ENCODE measurements at places on chromosomes 1 and 21.

DNA sequence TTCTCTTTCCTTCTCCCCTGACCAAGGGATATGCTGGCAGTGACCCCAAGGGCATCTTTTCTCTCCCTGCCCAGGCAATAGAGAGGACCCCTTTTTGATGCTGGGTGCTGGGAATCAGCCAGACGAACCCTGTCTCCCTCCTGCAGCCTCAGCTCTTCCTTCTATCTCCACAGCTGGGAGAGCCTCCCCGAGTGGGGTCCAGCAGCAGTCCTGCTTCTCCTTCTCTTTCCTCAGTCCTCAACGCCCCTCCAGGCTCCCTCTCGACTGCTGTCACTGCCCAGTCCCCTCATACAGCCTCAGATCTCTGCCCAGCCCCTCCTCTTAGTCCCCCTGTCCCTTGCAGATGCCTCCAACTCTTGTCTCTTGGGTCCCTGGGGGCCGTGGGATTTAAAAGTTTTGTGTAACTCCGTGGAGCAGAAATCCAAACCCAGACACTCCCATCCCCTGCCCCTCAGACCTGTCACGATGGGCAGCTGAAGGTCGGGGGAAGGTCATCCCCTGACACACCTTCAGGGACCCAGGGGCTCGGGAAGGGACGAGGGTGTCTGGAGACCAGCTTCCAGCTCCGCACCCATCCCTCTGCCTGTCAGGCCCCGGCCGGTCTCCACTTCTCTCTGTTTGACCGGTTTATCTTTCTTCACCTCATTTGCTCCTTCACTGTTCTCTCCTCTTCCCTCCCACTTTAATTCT is 5.8 kb upstream of the ETV3L start:
- DNase-seq, result no peak

DNA sequence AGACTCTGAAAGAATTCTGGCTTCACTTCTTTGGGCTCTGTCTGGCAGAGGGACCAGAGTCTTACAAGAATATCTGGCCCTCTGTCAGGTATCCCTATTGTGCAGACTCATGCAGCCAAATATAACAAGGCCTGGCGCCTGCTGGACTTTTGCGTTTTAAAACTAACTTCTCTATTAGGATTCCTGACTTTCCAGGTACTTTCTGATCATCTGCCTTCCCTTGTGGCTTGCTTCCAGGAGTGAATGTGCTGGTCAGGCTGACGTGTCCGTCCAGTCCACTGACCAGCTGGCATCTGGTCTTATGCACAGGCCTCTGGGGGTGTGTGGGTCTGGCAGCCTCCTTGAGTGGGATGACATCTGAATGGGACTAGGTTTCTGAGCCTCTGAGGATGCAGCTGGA is 8.6 kb upstream of the RAB29 start:
- no peak for DNase-seq

DNA sequence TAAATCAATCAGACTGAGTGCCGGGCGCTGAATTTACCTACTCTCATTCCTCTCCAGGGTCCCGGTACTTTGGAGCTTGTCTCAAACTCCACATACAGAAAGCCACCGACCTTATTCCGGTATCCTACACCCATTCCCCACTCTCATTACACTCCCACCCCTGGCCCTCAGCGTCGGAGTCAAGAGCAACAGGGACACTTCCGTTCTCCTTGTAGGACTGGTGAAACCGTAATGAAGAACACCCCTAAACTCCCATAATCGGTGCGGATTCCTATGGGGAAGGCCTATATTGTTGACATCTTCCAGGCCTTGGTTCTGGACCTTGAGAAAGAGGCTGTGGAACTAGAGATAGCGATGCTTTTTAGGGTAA is 798 bp downstream of the ZBED6 start:
- no peak for DNase-seq

DNA sequence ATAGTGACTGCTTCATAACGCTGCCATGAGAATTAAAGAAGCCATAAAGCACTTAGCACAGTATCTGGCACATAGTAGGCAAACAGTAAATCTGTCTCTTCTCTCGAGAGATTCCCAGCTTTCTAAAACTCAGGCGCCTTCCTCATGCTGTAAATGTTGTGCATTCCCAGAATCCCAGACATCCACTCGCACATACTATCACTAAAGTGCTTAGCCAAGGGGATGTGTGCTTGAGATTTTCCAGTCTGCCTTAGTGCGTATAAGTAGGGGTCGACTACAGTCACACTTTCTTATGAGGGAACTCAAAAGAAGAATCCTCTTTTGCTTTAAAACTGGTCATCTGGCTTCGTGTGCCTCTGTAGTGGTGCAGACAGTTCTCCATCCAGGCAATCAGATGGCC is 98.6 kb upstream of the SPATA6 start:
- no peak for DNase-seq

- no peak for DNase-seq
These were observed 12.4 kb upstream of the GPR61 start for GRCh38 chr1:109527098-109527811.

- DNase-seq, result no peak
These were observed 797.6 kb downstream of the ADGRL2 start for GRCh38 chr1:82598337-82598736.

GRCh38 chr1:165397944-165398343 is 41.4 kb upstream of the LMX1A start:
- DNase-seq, result no peak

GRCh38 chr1:114180742-114181141 is 27.1 kb upstream of the SYT6 start:
- DNase-seq, result no peak
